ENCODE measurements at places on chromosomes 7 and 10.
A peak's percentile ranks its signal among the peaks of the same experiment; 100 is the strongest.

GRCh38 chr7:11681461-11681860, 150.5 kb downstream of the THSD7A start:
- DNase-seq = no peak

GRCh38 chr7:151426441-151426903, 13.5 kb downstream of the CRYGN start:
- peak; percentile 60 for DNase-seq

DNA sequence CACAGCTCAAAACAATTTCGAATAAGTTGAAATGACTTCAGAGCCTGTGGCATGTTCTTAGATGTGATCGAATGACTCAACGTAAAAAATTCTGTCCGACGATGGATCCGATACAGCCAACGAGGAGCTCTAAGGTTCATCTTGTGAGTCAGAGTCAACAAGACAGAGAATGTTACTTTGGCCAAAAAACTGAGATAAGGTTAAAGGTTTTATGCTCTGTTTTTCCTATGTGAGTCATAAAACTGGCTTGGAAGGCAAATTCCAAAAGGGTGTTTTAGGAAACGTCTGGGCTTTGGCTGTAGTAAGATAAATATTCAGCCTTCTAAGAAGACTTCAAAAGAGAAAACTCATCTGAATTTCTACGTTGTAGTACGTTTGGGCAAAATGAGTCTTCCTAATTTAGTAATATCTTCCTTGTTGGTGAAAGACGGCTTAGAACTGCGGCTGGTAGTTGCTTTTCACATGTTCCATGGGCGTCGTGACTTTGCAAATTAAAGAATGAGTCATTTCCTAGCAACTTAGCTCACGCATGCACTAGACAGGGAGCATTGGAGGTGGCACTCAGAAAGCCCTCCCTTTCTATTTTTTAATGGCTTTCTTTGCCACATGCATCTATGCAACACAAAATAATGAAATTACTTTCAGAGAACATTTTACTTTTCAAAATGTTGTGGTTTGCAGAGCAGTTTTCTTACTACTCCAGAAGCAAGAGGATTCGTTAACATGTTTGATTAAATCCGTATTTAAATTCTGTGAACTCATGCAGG, 28.2 kb downstream of the PFKP start:
- DNase-seq = peak; percentile 35

GRCh38 chr10:22230158-22230833, 12.5 kb upstream of the EBLN1 start:
- no peak for DNase-seq

GRCh38 chr7:31410265-31410664, 69.7 kb upstream of the NEUROD6 start:
- no peak for DNase-seq

DNA sequence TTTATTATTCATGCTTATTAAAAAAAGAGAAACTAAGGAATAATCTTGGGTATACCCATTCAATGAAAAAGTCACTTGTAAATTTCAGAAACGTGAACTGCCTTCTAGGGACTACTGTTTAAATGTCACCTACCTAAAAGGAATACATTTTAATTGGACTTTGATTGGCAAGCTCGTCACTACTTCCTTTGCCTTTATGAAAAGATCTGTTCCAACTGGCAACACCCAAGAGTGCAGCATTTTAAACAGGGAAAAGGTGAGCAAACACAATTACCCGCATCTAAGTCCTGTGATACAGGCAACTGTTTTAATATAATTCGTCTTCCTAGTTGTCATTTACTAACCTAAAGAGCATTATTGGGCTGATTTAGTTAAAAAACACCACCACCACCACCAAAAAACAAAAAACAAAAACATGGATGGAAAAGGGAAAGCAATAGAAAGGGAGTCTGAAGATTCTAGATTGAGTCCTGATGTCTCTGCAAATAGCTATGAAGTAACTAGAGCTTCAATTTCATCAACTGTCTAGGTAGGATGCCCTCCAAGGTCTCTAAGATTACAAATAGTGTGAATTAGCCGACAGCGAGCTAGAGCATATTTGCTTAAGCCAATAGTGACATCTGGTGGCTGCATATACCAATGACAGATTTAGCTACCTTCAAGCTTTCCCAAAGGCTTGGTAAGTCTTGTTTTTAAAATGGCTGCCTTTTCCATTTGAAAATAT, 33.8 kb upstream of the ICA1 start:
- DNase-seq = peak; percentile 23

DNA sequence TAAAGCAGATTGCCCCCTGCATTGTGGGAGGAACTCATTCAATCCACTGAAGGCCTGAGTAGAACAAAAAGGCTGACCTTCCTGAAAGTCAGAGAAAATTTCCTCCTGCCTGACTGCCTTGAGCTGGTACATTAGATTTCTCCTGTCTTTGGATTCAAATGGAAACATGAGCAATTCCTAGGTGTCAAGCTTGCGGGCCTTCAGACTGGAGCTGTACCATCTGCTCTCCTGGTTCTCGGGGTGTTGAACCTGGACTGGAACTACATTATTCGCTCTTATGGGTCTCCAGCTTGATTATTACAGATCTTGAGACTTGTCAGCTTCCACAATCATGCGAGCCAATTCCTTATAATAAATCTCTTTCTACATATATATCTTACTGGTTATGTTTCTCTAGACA, 173.6 kb upstream of the STEAP4 start:
- no peak for DNase-seq

DNA sequence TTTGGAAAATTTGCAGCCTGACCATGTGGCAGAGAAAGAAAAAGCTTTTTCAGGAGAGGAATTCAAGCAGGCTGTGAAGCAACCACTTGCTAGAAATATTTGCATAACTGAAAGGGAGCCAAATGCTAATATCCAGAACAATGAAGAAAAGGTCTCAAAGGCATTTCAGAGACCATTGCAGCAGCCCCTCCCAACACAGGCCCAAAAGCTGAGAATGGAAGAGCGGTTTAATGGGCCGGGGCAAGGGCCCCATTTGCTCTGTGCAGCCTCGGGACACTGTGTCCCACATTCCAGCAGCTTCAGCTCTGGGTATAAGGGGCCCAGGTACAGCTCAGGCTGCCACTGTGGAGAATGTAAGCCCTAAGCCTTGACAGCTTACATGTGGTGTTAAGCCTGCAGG, 918.1 kb upstream of the POT1 start:
- DNase-seq = no peak

- no peak for DNase-seq
These were observed 5.1 kb downstream of the DPY19L1 start for GRCh38 chr7:35032166-35032565.

DNA sequence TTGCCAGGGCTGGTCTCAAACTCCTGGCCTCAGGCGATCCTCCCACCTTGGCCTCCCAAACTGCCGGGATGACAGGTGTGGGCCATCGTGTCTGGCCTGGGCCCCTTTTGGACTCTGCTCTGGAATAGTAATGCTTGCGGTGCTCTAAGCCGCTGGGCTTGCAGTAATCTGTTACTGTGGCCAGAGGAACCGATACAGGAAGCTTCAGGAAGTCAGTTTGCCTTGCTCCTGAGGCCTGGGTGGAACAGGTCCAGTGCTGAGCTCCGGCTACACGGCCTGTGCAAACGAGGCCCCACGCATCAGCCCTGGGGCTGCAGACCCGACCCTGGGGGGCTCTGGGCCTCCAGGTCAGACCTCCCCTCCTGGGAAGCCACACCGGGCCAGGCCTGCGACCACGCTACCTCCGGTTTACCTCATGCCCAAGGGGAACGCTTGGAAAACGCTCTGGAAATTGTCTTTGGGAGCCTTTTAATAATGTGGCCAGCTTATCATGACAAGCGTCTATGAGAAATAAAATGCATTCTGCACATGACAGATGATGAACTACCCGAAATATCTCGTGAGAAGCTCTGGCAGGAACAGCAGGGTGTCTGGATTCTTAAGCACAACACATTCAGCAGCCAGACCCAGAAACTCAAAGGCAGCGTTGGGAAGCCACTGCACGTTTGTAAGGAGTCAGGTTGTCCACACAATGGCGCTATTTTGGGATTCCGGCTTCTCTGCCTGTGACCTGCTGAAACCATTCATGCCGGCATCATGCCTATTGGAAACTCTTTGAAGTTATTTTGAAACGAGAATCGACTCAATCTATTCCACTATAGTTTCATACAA, 10.1 kb upstream of the ADAP1 start:
- DNase-seq = no peak

- no peak for DNase-seq
These were observed 1024.8 kb downstream of the LRMDA start for GRCh38 chr10:76456197-76456596.

DNA sequence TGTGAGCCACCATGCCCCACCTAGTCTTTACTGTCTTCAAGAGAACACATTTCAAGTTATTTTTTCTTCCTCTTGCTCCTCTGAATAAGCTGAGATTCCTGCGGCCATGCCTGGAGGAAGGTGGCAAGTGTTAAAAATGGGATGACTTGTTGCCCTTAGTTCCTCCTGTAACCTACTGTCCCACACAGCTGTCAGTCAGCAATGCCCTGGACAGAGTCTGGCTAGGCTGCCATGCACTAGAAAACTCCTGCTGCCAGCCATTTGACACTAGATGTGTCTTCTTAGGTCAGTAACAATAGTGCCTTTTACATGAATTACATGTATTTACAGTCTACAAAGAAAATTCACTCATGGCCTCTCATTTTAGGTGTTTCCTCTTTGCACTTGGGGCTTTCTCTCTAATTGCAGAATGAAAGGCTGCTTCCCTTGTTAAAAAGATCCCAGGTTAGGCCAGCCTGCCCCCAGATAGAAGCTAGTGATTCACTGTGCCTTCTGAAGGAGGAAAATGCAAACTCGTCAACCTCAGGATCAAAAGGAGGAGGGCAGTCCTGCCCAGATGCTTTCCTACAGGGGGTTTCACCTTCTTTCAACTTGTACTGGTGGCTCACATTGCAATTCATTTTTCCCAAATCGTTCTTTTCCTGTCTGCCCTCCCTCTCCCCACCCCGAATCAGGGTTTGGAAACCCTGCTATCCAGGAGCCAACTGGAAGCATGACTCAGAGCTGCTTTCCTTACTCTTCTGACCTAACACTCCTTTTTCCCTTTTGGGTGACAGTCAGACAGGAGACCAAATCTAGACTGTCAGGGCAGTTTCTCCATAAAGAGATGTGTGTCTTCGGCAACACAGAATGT, 136.6 kb downstream of the SPAG6 start:
- no peak for DNase-seq

DNA sequence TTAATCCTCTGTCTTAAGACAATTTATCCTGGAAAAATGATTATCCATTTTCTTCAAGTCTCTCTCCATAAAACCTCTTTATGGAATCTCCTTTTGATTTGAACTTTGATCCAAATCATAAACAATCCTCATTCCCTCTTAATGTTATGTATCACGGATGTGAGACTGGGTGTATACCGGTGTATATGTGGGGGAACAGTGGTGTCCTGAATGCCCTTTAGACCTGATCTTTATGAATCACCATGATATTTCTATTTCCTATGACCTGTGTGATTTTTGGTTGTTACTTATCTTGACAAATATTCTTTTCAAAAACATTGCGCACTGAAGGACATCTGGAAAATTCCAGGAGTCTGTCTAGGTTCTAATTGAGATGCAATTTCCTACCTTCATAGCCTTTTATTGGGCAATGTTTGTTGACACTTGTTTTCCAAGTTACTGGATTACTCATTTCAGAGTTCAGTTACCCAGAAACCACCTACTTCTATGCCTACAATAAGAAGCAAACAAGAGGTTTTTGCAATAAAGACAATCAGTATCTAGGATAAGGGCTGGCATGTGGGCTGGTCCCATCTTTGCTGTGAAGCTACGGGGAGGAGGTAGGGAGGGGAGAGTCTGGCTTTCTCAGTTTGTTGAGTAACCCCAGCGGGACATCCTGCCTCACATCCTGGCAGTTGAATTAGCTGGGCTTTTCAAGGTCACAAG, 190.4 kb downstream of the CTTNBP2 start:
- peak; percentile 74 for DNase-seq

DNA sequence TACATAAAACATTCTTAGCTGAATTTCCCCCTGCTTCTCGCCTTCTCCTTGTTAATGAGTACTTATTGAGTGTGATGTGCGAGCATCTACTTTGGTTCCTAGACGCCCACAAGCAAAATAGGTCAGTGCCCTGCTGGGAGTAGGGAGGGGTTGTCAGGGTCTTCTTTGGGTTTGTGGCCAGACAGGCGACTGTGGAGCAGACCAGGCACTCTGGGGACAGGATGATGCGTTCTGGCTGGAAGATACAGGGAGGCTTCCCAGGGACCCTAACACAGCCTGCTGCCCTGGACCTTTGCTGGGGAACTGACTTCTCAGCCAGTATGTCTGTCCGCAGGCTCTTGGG, 227.2 kb downstream of the CUX1 start:
- DNase-seq = no peak

- no peak for DNase-seq
These were observed 43.2 kb upstream of the SLC35B4 start for GRCh38 chr7:134359787-134360432.

DNA sequence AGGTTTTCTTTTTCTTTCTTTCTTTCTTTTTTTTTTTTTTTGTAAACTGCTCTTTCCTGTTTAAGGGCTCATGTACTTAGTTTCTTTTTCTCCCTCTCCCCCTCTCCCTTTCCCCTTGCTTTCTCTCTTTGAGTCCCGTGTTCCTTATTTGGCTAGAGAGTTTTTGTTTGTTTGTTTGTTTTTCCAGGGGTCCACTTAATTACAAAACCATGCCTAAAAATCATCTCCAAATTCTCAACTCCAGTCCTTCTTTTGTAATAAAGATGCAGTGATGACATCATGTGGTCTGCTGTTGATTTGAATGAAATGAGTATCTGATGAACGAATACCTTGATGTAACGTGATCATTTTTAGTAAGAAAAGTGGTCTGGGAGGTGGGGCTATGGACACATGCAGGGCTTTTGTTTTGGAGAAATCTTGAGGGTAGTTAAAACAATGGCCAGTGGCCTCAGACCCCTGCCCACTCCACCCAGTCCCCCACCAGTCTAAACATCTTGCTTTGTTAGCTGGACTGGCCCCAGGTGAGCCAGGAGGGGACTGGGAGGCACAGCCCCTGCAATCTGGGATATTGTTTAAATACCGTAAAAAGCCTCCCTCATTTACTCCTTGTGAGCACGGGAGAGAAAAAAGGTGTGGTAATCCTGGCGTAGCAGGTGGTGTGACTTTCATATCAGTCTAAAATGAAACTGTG, 165.7 kb downstream of the LRMDA start:
- DNase-seq = no peak

- DNase-seq = no peak
These were observed 26.5 kb downstream of the ANKRD7 start for GRCh38 chr7:118250860-118251494.

DNA sequence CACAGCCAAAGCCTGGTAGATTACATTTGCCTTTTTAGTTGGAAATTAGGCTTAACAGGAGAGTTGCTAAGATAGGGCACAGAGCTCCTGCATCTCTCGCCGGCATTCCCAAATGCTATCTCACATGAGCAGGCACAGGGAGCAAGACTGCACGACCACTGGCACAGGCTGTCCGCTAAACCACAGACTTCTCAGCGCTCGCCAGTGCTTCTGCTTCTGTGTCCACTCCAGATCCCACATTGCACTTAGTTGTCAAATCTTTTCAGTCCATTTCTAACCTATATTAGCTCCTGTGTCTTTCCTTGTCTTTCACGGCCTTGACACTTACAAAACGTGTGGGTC, 138.9 kb downstream of the EGFR start:
- no peak for DNase-seq

GRCh38 chr7:152624228-152624627, 51.7 kb downstream of the XRCC2 start:
- DNase-seq = no peak

GRCh38 chr7:81973117-81973516, 203.3 kb upstream of the HGF start:
- DNase-seq = no peak
